ENCODE measurements at places on chromosomes 11 and 22.

DNA sequence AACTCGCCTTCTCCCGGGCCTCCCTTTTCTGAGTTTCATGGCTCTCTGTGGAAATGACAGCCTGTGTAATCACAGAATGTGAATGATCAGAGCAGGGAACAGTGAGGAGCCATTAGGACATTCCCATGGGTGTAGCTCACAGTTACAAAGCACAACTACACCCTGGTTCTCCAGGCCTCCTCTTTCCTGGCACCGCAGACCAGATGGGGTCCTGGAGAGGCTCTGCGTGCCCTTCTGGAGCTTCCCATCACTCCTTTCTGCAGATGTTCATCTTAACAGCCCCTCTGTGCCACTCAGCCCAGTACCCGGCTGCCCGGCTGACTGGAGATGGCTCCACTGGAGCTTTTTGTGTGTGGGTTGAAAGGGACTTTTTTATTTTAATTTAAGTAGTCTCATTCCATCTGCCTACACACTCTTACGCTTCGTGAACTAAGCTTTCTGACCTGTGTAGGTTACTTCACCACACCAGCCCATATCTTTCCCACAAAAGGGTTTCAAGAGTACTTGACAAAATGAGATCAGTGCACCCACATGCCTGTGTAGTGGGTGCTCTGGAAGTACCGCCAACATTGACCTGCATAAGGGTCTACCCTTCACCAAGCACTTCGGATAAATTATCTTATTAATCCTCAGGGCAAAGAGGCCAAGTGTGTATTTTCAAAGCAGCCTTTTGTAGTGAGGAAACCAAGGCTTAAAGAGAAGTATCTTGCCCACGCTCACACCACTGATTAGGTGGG is 29.8 kb downstream of the SREBF2 start:
- peak; percentile 75 for DNase-seq

DNA sequence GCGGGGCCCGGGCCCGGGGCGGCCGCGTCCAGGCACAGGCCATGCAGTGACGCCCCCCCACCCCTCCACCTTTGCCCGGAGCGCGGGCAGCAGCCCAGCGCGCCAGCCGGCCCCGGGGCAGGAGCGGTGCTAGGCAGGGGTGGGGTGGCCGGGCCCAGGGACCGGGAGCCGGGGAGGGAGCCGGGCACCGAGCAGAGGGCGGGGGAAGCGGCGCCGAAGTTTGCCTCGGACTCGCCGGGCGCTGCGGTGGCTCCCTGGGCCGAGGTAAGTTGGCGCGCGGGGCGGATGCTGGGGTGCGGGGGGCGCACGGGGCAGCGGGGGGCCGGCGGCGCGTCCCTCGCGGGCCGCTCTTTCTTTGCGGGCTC is 332 bp downstream of the TEAD1 start:
- DNase-seq: peak; percentile 33

- DNase-seq: no peak
These were observed 28.2 kb downstream of the HTR3B start for GRCh38 chr11:113932788-113933187.

GRCh38 chr11:32087597-32087996 is 3.3 kb upstream of the RCN1 start:
- DNase-seq: no peak

GRCh38 chr11:47329431-47329986 is 23.0 kb downstream of the MYBPC3 start:
- DNase-seq: no peak

Data from GM10248 (cell line).